Ascending aorta (tissue), 2 donors: ENCODE measurements at places on chromosomes 12 and 14. TPM values are rescaled to one million over a fixed set of nuclear protein-coding genes. Genes with fewer than 3 reads are reported as not detected.

The SYNDIG1L gene
- total RNA-seq: not detected

The POU6F1 gene
- 24.7 TPM for total RNA-seq

The KCNMB4 gene
- total RNA-seq: 3.4 TPM

The NXPH4 gene
- not detected for total RNA-seq

The PRB2 gene
- total RNA-seq: not detected
